Activated CD8-positive, alpha-beta memory T cell treated with anti-CD3 and anti-CD28 coated beads for 4 hours (primary cell): ENCODE measurements at places on chromosomes 4 and X.

- no peak for DNase-seq
Observed at GRCh38 chr4:76298227-76298626, 8.3 kb upstream of the STBD1 start.

DNA sequence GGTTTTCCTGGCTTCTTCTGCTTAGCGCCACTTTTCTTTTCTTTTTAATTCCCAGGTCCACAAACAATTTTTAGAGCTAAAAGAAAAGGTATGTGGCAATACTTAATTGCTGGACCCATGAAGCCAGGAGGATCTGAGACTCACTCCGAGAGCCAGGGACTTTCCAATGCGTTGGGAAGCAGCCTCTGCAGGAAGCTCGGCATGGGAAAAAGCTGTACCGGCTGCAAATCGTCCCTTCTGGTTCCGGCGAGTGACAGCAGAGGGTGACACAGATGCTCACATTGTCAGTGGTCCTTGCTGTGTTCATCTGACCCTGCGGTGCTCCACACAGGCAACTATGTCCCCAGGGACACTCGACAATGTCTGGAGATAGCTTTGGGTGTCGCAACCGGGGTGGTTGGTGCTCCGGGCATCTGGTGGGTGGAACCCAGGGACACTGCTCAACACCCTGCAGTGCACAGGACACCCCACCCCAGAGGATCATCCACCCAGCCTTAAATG lies 164.0 kb downstream of the PRKX start:
- no peak for DNase-seq

DNA sequence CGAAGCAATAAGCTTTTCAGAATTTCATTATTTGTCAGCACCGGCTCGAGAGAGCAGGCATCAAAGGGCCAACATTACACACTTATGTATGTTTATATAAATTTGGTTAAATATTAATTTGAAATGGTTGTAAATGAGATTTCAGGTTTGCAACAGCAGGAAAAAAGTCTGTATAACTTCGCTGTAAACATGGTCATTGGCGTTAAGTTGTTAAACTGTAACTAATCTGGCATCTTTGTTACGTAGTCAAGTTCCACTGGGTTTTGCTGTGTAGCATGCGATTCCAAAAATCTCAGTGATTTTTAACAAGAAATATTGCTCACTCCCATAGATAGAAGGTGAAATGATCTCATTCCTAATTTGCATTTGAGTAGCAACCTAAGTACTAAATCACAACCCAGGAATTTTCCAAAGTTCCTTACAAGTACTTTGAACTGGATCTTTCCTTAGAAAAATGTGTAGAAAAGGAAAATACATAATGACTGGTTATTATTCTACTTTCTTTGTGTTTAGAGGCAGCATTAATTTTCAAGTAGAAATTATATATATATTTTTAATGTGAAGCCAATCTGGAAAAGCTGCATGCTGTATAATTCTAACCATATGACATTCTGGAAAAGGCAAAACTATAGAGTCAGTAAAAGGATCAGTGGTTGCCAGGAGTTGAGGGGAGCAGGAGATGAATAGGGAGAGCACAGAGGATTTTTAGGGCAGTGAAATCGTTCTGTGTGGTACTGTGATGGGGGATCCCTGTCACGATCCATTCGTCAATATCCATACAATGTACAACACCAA lies 222.1 kb downstream of the CBR4 start:
- no peak for DNase-seq

- no peak for DNase-seq
Observed at GRCh38 chr4:65521666-65522065, 148.6 kb downstream of the EPHA5 start.

DNA sequence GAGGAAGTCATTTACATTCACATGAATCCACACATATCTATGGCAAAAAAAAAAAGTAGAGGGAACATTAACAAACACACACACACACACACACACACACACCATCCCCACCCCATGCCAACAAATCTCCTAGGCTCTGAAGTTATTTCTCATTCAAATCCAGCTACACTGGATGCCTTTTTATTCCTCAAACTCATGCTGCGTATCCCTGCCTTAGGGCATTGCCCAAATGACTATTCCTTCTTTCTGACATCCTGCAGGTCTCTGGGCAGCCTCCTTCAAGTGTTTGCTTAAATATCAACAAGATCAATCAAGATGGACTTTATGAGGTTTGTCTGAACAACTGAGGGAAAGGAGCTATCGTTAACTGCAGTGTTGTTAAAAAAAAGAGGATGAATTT lies 106.5 kb upstream of the FAM9A start:
- DNase-seq = no peak
